ENCODE measurements at places on chromosomes 4 and X.

GRCh38 chrX:152070144-152070543 is 68.2 kb downstream of the MAGEA10 start:
- DNase-seq = no peak

- DNase-seq = no peak
Observed at GRCh38 chrX:81261576-81261975, 59.7 kb downstream of the SH3BGRL start.

GRCh38 chr4:39931441-39931901 is 46.2 kb downstream of the PDS5A start:
- no peak for DNase-seq

DNA sequence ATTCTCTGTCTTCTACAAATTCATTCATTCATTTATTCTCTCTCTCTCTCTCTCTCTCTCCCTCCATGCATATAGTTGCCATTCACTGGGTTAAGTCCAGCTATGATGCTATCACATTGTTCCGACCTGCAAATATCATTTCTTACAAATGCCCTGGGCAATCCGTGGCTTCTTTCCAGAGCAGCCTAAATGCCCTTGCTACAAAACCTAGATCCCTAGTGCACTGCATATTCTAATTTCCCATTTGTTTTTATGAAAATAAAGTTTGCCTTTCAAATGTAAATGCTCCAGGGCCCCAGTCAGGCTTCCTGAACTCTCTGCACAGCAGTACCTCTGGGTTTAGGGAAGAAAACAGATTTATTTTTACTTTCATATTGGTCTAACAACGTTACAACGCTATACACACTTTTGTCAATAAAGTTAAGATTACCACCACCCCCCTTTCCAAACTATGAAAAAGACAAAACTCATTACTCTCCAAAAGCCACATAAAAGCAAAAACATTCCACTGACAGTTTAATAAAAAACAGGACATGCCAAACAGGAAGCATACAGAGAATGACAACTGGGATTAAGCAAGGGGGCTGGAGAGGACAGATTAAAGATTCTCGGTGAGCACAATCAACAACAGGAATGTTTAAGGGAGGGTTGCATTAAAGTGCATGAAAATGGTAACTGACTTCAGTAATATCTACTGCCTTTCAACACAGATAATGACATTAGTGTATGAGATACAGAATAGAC is 104.3 kb downstream of the USP46 start:
- DNase-seq = no peak

GRCh38 chr4:8015512-8015911 is 75.9 kb upstream of the AFAP1 start:
- DNase-seq = no peak

- DNase-seq = no peak
Observed at GRCh38 chr4:168585168-168586091, 88.6 kb downstream of the PALLD start.

DNA sequence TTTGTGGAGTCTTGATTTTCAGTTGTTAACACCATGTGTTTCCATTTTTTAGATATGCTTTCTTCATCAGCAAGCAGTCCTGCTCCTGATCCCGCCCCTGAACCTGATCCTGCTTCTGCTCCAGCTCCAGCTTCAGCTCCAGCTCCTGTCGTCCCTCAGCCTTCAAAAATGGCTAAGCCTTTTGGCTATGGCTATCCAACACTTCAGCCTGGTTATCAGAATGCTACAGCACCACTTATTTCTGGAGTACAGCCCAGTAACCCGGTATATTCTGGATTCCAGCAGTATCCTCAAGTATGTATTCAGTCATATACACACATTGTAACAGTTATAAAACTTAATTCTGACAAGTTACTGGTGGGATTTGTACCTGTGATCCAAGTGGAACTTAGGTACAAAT is 60.9 kb downstream of the SEC24B start:
- DNase-seq = no peak

DNA sequence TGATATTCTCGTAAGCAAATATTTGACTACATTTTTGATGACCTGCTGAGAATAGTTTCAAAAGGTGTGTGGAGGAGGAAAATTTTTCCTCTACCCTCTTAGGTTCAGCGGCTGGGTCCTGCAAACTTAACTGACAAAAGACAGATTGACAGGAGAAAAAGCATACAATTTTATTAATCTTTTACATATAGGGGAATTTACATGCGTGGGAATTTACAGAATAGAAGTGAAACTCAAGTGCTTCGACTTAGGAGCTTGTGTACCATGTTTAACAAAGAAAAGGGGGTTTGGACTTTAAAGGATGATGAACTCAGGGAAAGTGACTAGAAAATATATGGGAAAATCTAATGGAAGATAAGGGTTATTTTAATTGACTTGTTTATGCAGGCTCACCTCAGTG is 2.5 kb downstream of the HERC6 start:
- DNase-seq = no peak

DNA sequence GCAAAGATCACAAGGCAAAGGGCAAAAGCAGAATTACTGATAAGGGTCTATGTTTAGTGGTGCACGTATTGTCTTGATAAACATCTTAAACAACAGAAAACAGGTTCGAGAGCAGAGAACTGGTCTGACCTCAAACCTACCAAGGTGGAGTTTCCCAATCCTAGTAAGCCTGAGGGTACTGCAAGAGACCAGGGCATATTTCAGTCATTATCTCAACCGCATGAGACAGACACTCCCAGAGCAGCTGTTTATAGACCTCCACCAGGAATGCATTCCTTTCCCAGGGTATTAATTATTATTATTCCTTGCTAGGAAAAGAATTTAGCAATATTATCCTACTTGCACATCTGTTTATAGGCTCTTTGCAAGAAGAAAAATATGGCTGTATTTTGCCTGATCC is 51.5 kb downstream of the NPNT start:
- DNase-seq = no peak

GRCh38 chrX:131747173-131747572 is 203.3 kb downstream of the OR13H1 start:
- DNase-seq = no peak

DNA sequence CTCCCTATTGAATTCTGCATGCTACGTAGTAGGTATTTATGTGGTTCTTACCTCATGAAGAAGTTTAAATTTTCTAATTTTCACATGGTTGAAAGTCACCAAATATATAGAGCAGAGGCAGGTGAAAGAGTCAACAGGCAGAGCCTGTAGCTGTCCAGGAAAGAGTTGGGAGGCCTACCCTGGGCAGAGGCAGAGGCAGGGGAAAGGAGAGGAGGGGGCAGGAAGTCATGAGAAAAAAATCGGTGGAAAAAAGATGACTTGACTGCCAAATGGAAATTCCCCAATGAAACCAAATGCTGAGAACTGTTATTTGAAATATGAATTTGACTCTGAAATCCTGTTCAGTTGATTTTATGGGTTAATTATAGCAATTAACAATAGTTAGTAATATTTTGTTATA is 23.1 kb upstream of the GPR34 start:
- no peak for DNase-seq

- DNase-seq = no peak
Observed at GRCh38 chr4:19577097-19577496, 674.6 kb upstream of the SLIT2 start.

DNA sequence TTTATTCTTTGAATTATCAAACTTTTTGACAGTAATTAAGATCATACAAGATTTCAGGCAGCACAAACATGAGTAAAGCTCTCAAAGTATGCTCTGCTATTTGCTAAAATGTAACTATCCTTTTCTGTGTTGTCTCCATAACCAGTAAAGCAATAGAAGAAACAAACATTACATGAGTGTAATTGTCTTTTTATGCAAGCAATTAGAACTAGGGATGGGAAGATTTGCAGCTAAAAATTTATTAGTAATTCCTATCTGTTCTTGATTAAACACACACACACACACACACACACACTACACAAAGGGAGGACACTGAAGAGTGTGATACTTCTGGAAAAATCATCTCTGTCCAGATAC is 512.9 kb downstream of the FAT4 start:
- no peak for DNase-seq

- no peak for DNase-seq
Observed at GRCh38 chrX:72025236-72025770, 106.4 kb downstream of the RTL5 start.

DNA sequence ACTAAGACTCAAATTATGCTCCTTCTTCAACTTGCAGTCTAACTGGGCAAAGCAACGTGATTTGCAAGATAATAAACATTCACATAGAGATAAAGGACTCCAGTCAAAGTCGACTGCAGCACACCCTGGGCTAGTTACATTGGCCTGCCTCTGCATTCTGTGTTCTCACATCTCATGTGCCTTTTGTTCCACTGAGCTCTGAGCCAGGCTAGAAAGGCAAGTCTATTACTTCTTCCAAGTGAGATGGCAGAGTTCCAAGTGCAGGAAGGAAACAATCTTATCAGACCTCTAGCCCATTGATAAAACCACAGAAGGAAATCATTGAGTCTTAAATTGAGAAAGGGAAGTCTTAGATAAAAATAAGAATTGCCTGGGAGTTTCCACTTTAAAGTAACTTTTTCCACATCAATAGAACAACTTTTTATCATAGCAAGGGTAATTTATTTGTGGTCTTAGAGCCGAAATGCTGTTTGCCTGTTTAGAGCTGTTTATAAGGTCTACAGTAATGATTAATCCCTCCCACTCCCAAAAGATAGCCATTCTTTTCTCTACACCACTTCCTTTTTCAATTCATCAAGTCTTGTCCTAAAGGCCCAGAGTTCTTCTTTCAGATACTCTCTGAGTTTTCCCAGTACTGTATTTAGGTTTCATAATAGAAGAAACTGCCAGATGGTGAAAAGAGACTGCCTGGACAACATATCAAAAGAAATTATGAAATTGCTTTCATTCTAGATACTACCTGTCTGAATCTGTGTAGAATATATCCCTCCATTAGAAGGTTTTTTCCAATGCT is 200.2 kb downstream of the GUCY2F start:
- no peak for DNase-seq

DNA sequence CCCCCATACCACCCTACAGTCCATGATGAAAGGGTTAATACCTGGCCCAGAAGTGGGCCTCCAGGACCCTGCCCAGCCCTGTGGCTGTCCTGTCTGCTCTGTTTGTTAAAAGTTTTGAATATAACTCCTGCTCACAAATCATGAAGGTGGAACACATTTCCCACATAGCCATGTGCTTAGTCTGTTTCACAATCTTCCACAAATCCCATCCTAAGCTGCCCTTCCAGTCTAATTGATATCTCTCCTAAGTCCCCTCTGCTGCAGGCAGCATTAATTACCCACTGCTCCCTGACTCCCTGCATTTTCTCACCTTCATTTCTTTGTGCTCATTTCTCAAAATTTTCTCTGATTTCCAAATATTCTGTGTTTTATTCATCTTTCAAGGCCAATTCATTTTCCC is 142.6 kb downstream of the AASDH start:
- no peak for DNase-seq

DNA sequence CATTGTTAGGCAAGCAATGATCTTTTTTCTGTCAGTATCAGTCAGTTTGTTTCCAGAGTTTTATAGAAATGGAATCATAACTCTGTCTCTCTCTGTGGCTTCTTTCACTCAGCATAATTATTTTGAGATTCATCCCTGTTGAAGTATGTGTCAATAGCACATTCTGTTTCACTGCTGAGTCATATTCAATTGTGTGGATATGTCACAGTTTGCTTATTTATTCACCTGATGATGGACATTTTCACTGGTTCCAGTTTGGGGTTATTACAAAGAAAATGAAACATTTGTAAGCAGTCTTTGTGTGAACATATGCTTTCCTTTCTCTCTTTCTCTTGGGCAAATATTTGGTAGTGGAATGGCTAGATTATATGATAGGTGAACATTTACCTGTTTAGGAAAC is 10.2 kb upstream of the ZNF718 start:
- DNase-seq = no peak

DNA sequence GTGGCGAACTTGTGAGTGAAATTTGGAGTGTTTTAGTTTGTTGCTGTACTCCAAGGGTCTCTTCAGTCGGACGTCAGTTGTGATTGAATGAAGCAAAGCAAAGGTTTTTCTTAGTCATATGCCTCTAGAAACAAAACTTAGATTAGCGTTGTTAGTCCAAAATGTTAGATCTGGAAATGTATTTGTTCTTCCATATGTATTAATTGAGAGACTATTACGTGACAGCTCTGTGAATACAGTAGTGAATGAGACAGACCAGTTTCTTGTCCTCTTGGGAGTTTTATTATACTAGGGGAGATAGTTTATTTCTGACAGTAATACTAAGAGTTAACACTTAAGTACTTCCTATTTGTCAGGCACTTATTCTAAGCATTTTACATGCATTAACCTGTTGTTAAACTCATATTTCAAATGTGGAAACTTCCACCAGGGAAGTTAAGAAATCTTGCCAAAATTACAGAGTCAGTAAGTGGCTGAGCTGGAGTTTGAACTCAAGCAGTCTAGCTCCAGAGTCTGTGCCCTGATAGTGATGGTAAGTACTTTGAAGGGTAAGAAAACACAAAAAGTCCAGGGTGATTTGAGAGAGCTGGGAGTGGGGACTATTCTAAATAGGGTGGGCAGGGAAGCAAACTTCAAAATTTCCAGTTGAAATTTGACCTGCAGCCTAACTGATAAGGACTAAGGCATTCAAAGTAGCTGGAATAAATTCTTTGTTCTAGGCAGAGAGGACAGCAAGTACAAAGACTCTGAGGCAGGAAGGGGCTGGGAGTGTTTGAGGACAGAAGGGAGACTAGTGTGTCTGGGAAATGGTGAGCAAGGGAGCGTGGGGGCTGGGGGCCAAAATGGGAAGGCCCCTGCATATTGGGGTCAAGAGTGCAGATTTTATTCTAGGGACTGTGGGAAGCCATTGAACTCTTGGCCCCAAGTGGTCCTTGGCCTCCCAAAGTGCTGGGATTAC is 17.0 kb downstream of the ADD1 start:
- no peak for DNase-seq

DNA sequence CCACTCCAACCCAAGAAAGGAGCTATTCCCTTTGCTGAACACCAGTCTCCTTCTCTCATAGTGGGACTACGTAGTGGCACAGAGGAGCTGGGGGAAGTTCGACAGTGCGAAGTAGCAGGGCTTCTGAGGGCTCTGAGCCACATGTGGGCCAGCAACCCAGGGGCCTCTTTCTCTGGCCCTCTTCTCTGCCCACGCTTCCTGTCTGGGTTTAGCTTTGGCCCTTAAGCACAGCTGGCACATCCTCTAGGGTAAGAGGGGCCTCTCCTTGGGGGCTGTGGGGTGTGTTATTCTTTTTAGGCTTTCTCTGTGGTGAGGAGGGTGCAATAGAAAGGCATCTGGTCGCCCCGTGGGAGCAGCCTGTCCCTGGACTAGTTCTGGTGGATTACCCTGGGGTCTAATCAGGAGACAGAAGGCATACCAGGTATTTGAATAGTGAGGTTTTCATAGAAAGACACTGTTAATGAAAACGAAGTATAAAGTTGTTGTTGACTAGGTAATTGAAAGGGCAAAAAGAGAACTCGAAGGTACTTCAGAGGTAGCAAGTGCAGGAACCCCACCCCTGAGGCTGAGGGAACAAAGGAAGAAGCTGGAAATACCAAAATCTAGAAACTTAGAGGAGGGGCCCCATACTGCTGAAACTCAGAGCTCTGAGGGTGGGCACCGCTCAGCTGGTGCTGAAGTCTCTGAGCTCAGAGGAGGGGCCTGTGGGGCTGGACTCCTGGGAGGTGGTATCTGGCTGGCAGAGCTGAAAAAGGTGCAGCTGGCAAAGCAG is 151.9 kb upstream of the RPS6KA3 start:
- no peak for DNase-seq
